Muscle of leg (tissue), 16 donors: ENCODE measurements at places on chromosomes 1 and 21. TPM values are rescaled to one million over a fixed set of nuclear protein-coding genes. Genes with fewer than 3 reads are reported as not detected.

LCA5L gene
- 1.0 TPM for polyA plus RNA-seq

GRCh38 chr1:31776516-31776915 is 12.4 kb upstream of the ADGRB2 start:
- no peak for DNase-seq

DNA sequence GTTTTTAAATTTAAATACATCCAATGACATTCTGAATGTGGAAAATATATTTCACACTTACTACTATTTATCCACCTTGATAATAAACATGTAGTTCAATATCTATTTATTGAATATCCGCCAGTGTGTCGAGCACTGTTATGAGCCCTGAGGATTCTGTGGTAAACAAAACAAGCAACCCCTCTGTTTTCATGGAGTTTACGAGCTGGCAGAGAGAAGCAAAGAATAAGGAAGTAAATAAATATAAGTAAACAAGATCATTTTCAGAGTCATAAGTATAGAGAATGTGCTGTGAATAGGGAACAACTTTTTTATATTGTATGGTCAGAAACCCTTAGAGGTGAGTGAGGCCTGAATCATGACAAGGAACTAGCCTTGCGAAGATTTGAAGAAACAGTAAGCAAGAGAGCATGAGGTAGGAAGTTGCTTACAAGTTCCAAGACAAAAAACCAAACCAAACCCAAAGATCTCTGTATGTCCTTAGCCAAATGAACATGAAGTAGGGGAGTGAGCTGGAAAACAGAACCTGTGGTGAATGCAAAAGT is 6.4 kb upstream of the SERBP1 start:
- DNase-seq = no peak

IFI44 gene
- polyA plus RNA-seq = 10.1 TPM

SPRR1B gene
- polyA plus RNA-seq = not detected

DNA sequence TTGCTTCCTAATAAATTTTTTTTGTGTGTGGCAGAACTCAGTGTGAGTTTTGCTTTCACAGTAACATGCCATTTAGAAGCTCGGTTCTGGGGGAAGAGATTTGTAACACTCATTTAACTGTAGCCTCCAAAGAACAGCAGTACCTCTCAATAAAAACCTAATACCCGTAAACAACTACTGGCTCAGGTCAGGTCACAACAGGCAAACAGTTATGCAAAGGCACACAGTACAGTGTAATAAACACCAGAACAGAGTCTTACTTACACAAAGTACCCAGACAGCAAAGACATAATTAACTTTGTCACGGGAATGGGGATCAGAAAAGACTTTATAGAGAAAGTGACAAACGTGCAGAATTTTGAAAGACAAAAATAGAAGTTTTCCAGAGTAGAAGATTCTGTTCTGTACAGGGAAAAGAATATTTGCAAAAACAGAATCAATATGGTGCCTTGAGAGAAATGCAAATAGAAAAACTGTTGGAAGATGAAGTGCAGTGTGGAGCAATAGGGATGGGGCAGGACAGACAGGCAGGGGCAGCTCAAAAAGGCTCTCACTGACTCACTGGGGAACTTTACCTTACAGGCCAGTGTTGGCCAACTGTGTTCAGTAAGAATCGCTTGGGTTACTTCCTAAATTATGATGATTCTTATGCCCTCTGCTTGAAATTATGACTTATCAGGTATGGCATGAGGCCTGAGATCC is 38.8 kb downstream of the EGLN1 start:
- no peak for DNase-seq
